Activated naive CD4-positive, alpha-beta T cell (primary cell): ENCODE measurements at places on chromosomes 3 and 15.

- no peak for DNase-seq
Observed at GRCh38 chr3:183815563-183815940, 9.8 kb downstream of the MAP6D1 start.

GRCh38 chr3:128098234-128098633, 25.4 kb downstream of the RUVBL1 start:
- DNase-seq: no peak

GRCh38 chr15:31389576-31389975, 62.9 kb downstream of the KLF13 start:
- no peak for DNase-seq

GRCh38 chr15:70906842-70907241, 14.2 kb downstream of the LRRC49 start:
- no peak for DNase-seq

GRCh38 chr15:33262306-33262705, 48.5 kb upstream of the RYR3 start:
- DNase-seq: no peak

DNA sequence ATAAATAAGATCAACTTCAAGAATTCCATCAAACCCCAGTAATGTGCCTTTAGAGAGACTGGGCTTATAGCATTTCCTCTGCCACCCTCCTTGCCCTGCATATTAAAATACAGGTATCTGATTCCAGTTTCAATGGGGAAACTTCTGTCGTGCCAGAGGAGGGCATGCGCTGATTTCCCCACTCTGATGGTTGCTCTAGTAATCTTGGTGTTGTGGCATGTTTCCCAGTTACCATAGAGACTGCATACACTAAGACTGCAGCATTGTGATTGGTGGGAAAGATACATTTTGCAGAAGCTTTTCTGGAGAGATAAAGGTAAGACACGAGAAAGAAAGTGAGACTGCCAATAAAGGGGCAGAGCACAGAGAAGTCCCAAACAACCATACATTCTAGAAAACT, 225.6 kb downstream of the TIGIT start:
- DNase-seq: no peak

DNA sequence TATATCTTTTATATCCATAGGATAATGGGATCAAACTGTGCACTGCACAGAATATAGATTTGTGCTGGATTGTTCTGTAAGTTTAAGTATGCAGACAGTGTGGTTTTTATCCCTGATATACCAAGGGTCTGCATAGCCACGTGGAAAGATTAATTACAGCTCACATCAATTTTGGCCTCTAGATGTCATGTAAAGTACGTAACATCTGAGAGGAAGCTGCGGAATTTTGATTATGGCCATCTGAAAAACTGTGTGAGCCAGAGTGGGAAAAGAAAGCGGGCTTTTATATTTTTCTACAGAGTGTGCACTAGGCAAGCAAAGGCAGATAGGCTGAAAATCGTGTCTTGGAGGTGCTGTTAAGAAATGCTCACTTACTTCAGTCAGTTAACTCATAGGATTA, 562.7 kb downstream of the GBE1 start:
- DNase-seq: no peak

DNA sequence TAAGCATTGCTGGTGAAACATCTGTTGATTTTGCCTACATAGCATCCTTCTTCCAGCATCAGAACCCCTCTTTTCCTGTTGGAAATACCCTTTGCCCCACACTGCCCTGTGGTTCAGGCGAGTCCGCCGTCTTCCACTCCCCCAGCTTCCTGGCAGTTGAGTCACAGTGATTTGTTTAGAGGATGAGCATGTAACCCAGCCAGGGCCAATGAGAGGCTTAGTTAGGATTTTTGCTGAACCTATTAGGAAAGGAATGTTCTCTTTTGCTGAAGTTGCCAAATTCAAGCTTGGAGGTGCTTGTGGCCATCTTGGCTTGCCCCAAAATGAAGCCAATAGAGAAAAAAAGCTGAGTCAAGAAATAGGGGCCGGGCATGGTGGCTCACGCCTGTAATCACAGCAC, 19.0 kb upstream of the MEX3B start:
- no peak for DNase-seq

GRCh38 chr3:294581-294980, 98.0 kb downstream of the CHL1 start:
- no peak for DNase-seq

DNA sequence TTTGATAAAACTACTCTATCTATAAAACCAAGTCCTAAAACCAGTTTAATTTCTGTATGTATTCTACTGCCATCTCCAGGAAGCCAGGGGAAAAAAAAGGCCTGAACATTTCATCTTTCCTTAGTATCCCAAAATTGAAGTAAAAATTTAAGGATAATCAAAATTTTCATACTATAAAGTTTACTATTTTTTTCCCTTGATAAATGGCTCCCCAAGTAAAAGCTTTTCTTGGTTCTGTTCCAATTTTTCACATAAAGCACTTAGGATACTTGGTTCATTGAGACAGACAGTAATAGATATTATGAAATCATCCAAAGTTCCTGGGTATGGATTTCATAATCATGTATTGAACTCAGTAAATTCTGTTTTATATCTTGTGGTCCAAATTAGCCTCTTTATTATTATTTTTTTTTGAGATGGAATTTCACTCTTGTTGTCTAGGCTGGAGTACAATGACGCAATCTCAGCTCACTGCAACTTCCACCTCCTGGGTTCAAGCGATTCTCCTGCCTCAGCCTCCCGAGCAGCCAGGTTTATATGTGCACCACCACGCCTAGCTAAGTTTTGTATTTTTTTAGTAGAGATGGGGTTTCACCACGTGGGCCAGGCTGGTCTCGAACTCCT, 34.5 kb downstream of the ICE2 start:
- no peak for DNase-seq

GRCh38 chr3:150147776-150148175, 177.1 kb upstream of the PFN2 start:
- no peak for DNase-seq

- no peak for DNase-seq
Observed at GRCh38 chr3:158731938-158732855, at the start of gene RARRES1. TSS of gene RARRES1 (minus strand) at chr3:158732457. CDS start at chr3:158732415, 42 bp downstream.

- no peak for DNase-seq
Observed at GRCh38 chr15:99249270-99249841, at the start of gene TTC23. TSS of gene TTC23 (minus strand) at chr15:99249581. CDS start at chr15:99228712, 20,869 bp downstream.

DNA sequence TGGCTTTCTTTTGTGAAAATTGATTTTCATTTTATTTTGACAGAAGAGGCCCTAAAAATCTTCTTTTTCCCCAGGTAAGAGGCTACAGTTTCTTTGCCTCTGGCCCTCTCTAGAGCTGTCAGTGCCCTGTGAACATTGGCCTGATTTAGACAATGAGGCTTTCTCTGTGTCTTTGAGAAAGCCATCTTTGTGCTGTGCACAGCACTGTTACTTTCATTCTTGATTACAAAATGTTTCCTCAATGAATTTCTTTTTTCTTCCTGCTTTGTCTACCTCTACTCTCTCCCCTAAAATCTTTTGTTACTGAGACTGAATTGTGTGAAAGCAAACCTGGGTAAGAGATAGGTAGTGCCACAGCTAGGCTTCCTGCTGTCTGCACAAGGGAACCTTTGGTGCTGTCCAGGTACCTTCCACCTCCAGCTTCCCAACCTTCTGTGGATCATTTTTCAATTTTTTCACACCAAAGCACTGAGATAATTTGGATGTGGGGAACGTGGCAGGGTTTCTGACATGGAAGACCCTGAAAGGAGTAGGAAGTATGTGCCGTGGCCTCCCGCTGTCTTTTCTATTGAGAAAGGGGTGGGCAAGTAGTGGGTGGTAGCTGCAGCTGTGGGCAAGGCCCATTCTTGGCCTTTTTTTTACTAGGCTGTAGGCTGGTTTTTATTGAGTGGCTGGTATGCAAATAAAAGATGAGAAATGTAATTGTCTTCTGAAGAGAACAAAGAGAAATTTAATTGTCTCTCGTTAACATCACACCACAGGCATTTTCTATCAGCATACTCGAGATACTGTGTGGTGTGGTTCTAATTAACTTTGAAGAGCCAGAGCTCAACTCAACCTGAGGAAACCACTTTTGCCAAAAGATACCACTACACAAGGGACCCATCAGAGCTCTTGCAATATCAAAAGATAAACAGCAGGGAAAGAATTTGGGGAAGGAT, 21.0 kb downstream of the RAB8B start:
- DNase-seq: no peak

GRCh38 chr3:48411041-48411588, 18.8 kb downstream of the PLXNB1 start:
- DNase-seq: no peak
